Cardiac muscle cell (in vitro differentiated cells and primary cell): ENCODE measurements at places on chromosomes 2 and 18. TPM values are rescaled to one million over a fixed set of nuclear protein-coding genes. Genes with fewer than 3 reads are reported as not detected.

DNA sequence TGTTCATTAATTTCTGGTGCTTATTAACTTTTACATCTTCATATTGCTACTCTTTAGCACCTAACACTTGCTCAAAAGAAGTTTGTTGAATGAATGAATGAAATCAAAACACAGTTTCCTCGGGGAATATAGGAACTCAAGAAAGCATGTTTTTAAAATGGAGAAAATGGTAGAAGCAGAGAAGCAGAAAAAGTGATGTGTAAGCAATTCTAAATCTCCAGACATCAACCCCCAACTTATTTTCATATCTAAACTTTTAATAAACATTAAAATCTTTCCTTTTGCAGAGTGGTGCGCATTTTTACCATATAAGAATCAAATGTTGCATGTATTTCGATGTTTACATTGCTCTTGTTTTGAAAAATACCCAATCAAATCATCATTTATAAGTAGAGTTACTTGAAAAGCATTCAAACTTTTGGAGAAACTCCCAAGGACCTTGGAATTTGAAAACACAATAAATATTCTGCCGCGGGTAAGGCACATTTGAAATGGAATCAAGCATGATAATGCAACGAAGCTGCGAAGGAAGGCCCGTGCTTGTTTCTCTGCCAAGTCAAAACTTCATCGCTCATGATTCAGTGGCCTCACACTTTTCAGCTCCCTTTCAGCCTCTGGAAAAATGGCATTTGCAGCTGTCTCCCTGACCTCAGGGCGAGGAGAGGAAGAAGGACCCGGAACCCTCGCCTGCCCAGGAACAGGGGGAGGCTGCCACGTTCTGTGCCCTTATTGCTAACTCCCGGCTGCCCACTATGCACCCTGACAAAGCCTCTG is 26.7 kb upstream of the SMIM21 start:
- DNase-seq: no peak

DNA sequence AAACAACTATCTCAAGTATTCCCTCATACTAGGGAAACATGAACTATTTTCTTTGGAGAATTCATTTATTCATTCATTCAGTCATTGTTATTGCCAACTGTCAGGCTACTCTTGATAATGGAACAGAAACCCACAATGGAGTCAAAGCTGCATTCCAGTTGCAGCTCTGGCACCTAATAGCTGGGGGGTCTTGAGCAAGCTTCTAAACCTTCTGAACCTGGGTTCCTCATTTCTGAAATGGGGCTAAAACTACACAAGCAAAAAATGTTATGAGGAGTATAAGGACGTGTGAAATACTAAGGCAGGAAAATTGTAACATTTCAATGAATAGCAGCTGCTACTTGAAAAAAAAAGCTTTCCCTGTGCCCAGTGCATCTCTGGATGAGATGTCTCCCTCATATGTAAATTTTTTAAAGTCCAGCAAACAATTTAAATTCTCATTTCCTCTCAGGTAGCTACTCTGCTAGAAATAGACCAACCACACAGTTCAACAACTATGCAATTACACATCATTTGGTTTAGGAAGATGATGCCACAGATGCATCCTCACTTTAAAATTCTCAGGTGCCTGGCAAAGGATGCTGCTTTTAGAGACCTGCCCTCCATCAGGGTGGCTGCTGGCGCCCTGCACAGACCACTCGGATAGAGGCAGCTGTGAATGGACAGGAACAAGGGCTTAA is 38.5 kb downstream of the SPRED2 start:
- DNase-seq: no peak

DNA sequence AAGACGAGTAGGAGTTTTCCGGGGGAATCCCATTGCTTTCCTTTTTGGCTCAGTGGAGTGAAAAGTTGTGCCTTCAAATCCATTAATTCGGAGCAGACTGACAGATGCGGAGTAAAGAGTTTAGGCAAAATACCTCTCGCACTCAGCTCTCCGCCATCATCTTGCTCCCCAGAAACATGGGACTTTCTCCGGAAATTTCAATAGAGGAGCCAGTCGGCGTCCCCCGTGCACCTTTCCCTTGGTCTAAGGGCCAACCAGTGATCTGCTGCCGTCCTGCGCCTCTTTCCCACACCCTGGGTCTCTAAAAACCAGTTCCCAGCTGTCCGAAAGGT is 318 bp downstream of the TYW5 start:
- DNase-seq: no peak

Gene PIGN
- 18.8 and 21.9 TPM in 2 replicates for polyA plus RNA-seq

Gene MC4R
- 1.1 and 2.5 TPM in 2 replicates for polyA plus RNA-seq

Gene PARD3B
- 4.3 and 5.1 TPM in 2 replicates for polyA plus RNA-seq

DNA sequence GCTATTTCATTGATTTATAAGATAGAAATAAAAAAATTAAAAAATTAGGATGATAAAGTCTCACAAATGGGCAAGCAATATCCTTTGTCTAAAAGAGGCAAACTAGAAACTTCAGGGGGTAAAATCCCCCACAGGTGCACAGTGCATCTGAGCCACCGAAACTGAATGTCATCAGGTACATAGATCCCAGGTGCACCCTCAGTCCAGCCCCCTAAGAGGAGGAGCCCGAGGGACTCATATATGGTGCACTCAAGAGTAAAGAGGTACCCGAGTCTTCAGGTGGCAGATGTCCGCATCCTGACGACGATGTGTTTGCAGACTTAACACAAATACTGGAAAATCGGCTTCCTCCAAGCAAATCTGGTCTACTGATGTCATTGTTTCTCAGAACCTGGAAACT is 11.3 kb downstream of the QPCT start:
- no peak for DNase-seq

DNA sequence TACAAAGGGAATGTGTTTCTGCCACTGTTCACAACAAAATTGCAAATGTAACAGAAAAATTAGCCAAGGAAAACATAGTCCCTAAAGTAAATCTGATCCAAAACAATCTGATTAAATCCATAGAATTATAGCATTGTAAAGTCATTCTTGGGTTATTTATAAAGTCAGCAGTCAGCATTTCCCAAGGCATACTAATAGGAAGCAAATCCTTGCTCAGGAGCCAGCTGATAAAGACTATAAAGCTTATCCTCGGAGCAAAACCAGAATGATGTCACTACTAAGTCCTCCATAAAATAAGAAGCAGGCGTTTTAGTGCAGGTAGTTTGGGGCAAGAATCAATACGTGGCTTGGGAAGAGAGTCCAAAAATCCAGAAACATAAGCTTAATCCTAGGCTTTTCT is 67.3 kb upstream of the CSRNP3 start:
- no peak for DNase-seq

- DNase-seq: no peak
Measured at GRCh38 chr2:86790676-86791572, at the start of gene CD8A. CD8A (minus strand) TSS chr2:86790913; CDS start chr2:86790825, 88 bp downstream.

GRCh38 chr2:211900000-211900399 is 638.6 kb downstream of the ERBB4 start:
- no peak for DNase-seq

Gene SP5
- polyA plus RNA-seq: 0.25 TPM in 1 of 2 replicates, not detected in the other
